ENCODE measurements at places on chromosomes 11 and 22.

DNA sequence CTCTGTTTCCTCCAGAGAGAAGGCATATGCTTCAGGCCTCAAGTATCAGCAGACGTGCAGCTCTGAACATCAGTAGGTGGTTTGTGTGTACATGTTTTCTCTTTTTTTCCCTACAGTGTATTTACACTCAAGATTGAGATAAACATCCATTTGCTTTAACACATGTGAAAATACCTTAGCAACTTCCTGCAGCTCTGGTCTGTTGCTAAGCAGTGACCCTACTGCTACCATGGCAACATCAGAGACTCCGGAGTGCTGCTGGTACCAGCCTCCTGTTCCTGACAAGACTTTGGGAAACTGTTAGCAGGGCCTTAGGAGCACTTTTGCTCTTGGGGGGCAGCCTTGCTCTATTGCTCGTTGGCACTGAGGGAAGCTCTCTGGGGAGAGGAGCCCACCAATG lies 221.2 kb upstream of the PLET1 start:
- DNase-seq: no peak

GRCh38 chr11:82750643-82751139 lies 17.0 kb upstream of the FAM181B start:
- no peak for DNase-seq

DNA sequence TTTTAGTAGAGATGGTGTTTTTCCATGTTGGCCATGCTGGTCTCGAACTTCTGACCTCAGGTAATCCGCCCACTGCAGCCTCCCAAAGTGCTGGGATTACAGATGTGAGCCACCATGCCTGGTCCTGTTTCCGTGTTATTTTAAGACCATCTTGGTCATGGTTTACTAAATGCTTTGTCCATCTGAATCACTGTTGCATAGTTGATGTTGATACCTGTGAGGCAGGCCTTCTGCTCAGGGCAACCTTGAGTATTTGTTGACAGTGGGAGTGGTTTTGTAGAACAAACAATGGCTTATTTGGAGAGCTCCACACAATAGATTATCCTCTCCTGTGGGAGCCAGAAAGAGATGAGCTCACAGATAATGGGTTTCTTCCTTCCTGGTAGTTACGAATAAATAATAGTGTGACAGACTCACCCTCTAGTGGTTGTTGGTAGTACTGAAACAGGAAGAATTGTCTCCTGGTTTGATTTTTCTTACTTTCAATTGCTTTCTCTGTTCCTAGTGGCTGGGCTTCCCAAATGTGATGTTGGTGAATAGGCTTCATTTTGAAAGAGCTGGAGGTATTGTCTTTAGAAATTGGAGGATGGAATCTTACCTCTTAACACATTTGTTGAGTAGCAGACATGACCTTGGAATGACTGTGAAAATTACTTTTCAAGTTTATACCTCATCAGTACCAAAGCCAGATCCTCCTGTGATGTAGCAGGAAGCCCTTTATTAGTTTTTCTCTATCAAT lies 39.0 kb downstream of the CTNND1 start:
- DNase-seq: no peak

DNA sequence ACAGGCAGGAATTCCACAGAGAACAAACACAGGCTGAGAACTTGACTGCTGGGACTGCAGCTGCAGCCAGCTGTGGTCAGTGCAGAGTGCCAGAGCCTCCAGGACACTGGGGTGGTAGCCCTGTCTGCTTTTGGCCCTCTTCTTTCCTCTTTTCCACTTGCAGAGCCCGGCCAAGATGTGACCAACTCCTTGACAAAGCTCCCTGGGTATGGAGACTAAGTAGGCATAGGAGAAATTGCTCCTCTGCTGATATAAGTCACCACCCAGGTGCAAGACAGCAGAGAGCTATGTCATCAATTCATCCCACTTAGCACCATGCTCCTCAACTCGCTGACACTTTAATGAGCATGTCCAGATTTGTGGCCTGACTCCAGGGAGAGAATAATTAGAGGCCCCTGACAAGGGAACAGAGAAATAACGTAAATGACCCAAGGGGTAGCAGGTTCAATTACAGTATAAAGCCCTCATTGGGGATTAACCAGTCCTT lies 369.4 kb upstream of the B3GAT1 start:
- DNase-seq: no peak

GRCh38 chr11:7197469-7197868 lies 54.2 kb upstream of the SYT9 start:
- no peak for DNase-seq

GRCh38 chr22:19803736-19804267 lies 43.2 kb downstream of the TBX1 start:
- no peak for DNase-seq

GRCh38 chr11:124890683-124891372 lies 6.8 kb downstream of the ROBO4 start:
- DNase-seq: no peak

DNA sequence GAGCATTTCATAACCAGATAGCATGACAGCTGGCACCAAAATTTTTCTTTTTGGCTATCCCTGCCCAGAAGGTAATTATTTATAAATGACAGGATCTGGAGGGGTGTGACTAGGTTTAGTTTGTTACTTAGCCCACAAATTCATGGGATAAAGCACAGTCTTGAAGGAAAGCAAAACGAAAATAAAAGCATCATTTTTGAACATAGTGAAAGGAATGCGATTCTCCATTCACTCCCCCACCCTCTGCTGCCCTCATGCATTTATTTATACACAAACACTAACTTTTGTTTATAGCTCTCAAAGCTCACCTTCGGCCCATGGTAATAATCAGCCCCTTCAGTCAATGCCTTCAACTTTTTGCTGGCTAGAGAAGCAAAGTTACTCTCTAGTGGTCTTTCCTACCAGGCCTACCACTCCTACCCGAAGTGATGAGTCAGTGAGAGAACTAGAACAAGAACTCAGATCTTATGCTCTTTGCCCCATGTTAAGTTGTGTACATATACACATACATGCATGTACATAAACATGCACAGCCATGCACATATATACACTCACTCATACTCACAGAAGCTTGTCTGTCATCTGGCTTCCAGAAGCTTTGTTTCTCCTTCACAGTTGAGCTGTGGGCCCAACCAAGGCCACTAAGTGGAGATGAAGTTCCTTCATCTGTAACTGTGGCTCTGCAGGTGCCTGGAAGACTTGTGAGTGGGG lies 22.6 kb downstream of the CALCA start:
- DNase-seq: no peak

DNA sequence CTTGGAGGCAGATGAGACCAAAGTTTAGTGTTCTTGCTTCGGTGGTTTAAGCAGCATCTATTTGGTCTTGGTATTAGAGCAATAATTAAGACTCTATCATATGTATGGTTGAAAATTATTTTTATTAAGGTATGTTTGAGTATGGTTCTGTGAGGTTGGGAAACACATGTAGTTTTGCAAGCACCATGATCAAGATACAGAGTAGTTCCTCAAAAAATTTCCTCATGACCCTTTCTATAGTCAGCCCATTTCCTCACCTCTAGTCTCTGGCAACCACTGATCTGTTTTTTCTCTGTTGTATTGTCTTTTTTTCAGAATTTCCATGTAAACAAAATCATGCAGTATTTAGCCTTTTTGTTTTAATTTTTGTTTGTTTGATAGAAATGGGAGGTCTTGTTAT lies 18.4 kb downstream of the MTMR3 start:
- DNase-seq: no peak

GRCh38 chr11:72834905-72835304 lies 20.7 kb downstream of the ATG16L2 start:
- DNase-seq: no peak

- no peak for DNase-seq
Measured at GRCh38 chr11:69965821-69966582, 112.1 kb upstream of the ANO1 start.

DNA sequence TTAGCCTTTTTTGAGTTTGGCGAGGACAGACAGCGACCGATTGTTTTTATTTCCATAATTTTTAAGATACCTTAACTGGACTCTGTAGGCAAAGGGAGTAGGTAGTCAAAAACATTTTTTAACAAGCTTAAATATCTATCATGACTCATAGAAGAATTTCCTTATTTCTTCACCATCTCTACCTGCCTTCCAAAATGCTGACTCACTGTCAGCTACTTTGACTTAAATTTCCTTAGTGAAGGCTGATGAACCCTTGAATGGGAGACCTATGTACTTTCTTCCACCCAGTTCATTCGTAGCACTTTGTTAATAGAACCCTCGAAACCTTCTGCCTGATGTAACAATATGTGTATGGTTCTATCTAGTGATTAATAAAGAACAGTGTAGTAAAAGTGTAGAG lies 1.1 kb upstream of the MTMR2 start:
- no peak for DNase-seq

DNA sequence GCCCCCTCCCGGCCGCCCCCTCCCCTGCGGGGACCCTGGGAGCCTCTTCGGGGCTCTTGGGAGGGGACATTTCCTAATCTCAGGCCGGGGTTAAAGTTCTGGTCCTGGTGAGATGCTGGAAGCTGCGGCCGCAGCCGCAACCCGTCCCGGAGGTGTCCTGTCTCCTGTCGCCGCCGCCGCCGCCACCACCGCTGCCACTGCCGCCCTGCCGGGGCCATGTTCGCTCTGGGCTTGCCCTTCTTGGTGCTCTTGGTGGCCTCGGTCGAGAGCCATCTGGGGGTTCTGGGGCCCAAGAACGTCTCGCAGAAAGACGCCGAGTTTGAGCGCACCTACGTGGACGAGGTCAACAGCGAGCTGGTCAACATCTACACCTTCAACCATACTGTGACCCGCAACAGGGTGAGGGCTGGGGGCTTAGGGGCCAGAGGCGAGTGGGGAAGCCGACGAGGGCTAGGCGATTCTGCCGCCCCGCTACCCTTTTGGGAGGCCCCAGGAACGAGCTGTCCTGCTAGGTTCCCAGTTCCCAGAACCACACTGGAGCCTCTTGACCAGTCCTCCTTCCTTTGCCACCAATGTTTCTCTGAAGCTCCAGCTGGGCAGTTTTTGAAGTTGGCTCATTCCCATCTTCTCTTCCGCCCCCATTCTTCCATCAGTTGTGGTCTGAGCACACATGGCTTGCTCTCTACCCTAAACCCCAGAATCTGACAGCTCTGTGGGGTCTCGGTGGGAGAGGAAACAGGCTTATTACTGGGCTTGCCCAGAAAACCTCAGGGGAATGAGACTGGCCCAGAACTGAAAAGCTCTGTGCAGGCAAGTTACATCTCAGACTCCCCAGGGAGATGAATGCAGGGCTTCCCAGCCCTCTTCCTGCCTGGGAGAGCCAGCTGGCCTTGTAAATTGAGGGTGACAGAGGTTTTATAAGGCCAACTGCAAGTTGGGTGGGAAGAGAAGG lies 781 bp downstream of the SIDT2 start:
- DNase-seq: peak; percentile 19

GRCh38 chr11:112297248-112297866 lies 36.7 kb upstream of the PLET1 start:
- no peak for DNase-seq

GRCh38 chr22:42648368-42649245 lies 585 bp downstream of the CYB5R3 start:
- DNase-seq: peak; percentile 7

DNA sequence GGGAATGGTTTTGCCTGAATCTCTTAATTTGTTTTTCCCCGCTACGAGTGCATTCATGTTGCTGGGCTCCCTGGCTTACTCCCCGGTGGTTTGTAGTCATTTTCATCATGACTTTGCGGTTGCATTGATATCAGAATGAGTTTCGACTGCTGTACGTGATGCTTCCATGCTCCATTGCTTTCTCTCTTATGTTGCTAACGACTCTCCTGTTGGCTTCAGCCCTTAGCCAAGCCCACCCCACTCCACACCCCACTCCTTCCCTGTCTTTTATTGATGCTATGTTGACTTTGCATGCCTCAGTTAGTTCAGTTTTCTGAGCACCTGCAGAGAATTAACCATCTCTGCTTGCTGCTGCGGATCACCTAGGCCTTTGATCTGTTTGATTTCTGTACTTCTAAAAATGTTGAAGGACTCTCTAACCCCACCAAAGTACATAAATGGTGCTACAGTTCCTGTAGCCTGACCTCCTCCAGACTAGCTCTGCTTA lies 65.3 kb downstream of the ARFGAP2 start:
- no peak for DNase-seq

- no peak for DNase-seq
Measured at GRCh38 chr22:44730022-44730393, 22.4 kb upstream of the ARHGAP8 start.

GRCh38 chr22:43228330-43228729 lies 41.4 kb upstream of the TTLL12 start:
- DNase-seq: no peak

GRCh38 chr11:62632492-62632891 lies 10.7 kb upstream of the B3GAT3 start:
- DNase-seq: no peak

DNA sequence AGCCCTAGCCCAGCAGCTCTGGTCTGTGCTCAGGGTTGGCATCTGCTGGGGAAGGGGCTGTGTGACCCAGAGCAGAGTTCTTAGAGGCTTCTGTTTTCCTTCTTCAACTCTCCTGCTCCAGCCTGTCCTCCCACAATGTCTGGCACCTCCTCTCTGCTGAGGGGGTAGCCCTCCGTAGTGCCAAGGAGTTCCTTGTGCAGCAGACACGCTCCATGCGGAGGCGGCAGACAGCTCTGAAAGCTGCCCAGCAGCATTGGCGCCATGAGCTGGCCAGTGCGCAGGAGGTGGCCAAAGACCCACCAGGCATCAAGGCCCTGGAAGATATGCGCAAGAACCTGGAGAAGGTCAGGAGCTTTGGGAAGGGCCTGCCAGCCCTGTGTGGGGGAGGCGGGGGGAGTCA lies 69.3 kb downstream of the CEP164 start:
- no peak for DNase-seq

- DNase-seq: no peak
Measured at GRCh38 chr11:134170919-134171281, 52.9 kb downstream of the NCAPD3 start.

- no peak for DNase-seq
Measured at GRCh38 chr11:21121991-21122390, 452.6 kb downstream of the NELL1 start.

DNA sequence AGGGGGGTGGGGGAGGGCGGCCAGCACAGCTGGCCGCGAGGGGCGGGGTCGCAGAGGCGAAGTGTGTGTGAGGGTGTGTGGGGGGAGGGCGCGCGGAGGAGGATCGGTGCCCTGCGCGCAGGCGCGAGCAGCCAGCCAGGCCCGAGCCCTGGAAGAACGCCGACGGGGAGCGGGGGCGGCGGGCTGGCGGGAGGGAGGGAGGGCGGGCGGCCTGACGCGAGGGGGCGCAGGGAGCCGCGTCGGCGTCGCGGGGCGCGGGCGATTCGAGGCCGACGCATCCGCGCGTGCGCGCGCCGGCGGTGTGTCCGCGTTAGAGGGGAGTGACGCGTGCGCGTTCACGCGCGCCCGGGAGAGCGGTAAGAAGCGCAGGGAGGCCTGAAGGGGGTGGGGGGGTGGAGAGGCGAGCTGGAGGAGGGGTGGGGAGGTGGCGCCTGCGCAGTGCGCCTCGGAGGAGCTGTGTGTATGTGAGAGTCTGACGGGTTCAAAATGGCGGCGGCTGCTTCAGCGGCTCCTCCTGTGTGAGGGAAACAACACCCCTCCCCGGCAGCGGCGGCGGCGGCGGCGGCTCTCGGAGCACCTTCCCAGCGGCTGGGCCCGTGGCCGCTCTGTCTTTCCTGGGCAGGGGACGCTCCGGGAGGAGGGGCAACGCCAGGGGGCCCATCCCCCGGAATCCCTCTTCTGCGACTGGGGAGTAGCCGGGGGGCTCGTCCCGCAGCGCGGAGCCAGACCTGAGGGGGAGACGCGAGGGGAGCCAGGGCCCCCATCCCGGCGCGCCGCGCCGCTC lies at the start of gene KDM2A:
Gene KDM2A (plus strand): TSS at position 463 of the 784 bp plus-strand sequence. CDS start 2,054 bp downstream, outside the sequence.
- DNase-seq: peak; percentile 98

GRCh38 chr22:29147331-29147899 lies 58.3 kb upstream of the EMID1 start:
- no peak for DNase-seq

Measured in stimulated activated CD4-positive, alpha-beta T cell treated with anti-CD3 and anti-CD28 coated beads, TNF-alpha, amount 100 ng/mL, for 1 hour (primary cell).